ENCODE measurements at places on chromosomes 12 and 14. TPM values are rescaled to one million over a fixed set of nuclear protein-coding genes. Genes with fewer than 3 reads are reported as not detected.

RGS6 gene
- total RNA-seq, result not detected

EXOC3L4 gene
- 1.1 TPM for total RNA-seq

FAM186B gene
- 0.15 TPM for total RNA-seq

FAM216A gene
- total RNA-seq, result 20.2 TPM

ERP27 gene
- total RNA-seq, result not detected

INSM2 gene
- not detected for total RNA-seq

BORCS5 gene
- total RNA-seq, result 10.2 TPM

FAM177A1 gene
- total RNA-seq, result 96.3 TPM

CLEC4C gene
- total RNA-seq, result not detected

CCDC38 gene
- total RNA-seq, result 0.08 TPM

SMAGP gene
- 20.2 TPM for total RNA-seq

GLIPR1 gene
- total RNA-seq, result 29.3 TPM

TMEM30B gene
- total RNA-seq, result 0.27 TPM

NOS1 gene
- total RNA-seq, result 0.63 TPM

SLC10A1 gene
- total RNA-seq, result not detected

MOK gene
- total RNA-seq, result 25.3 TPM

FOXA1 gene
- 7.2 TPM for total RNA-seq

CD69 gene
- total RNA-seq, result not detected

IAPP gene
- not detected for total RNA-seq

HIP1R gene
- total RNA-seq, result 15.2 TPM

ARL1 gene
- 67.4 TPM for total RNA-seq

ADAMTS20 gene
- total RNA-seq, result not detected

CMTM5 gene
- total RNA-seq, result not detected

KRT75 gene
- total RNA-seq, result 0.13 TPM

TAS2R43 gene
- not detected for total RNA-seq

VDR gene
- 2.6 TPM for total RNA-seq

SLC41A2 gene
- total RNA-seq, result 21.7 TPM

SLCO1B1 gene
- total RNA-seq, result 0.46 TPM

TRMT61A gene
- 15.7 TPM for total RNA-seq

SMIM41 gene
- not detected for total RNA-seq

C14orf132 gene
- total RNA-seq, result 5.3 TPM

KLHL33 gene
- 0.02 TPM for total RNA-seq

PIWIL1 gene
- total RNA-seq, result 0.03 TPM

GLIPR1L1 gene
- total RNA-seq, result not detected

BICDL1 gene
- total RNA-seq, result 4.2 TPM

NUMB gene
- total RNA-seq, result 34.7 TPM

OR10G2 gene
- total RNA-seq, result not detected

FAM161B gene
- total RNA-seq, result 1.5 TPM

ITPK1 gene
- total RNA-seq, result 57.9 TPM

KRT86 gene
- 42.7 TPM for total RNA-seq

SOX5 gene
- not detected for total RNA-seq

RPGRIP1 gene
- total RNA-seq, result 0.23 TPM

DPPA3 gene
- not detected for total RNA-seq

SIRT4 gene
- total RNA-seq, result 0.88 TPM

MAX gene
- 53.4 TPM for total RNA-seq

ANAPC7 gene
- total RNA-seq, result 60.5 TPM

WDHD1 gene
- total RNA-seq, result 11.7 TPM

EGLN3 gene
- 4.4 TPM for total RNA-seq

KRT81 gene
- total RNA-seq, result 4,015 TPM

COX8C gene
- not detected for total RNA-seq

NOVA1 gene
- 4.6 TPM for total RNA-seq

KRT73 gene
- total RNA-seq, result not detected

MYF5 gene
- not detected for total RNA-seq

RBMS2 gene
- 17.4 TPM for total RNA-seq

EEF1AKMT3 gene
- 6.2 TPM for total RNA-seq

DTD2 gene
- 20.7 TPM for total RNA-seq

KRT82 gene
- total RNA-seq, result not detected

TAS2R42 gene
- total RNA-seq, result not detected

SERPINA9 gene
- not detected for total RNA-seq

All from A549 treated with CORT108297 at 1 μM for 4 hours (cell line).